Left renal cortex interstitium (tissue), 4 donors: ENCODE measurements at places on chromosomes 2 and 18.

DNA sequence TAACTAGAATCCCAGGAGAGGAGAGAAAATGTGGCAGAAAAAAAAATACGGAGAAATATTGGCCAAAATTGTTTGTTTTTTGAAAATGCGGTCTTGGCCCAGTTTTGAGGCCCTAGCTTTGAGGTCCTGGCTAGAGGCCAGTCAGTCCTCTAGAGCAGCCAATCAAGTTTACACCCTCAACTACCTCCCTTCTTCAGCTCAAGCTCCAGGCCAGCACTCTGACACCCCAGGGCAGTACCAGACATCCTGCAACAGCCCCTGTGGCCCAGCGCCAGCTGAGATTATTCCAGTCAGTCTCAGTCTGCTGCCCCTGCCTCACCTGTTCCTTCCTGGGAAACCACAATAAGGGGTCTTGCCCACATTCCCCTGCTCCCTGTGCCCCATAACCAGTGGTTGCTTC lies 107.7 kb downstream of the UGGT1 start:
- DNase-seq, result no peak

DNA sequence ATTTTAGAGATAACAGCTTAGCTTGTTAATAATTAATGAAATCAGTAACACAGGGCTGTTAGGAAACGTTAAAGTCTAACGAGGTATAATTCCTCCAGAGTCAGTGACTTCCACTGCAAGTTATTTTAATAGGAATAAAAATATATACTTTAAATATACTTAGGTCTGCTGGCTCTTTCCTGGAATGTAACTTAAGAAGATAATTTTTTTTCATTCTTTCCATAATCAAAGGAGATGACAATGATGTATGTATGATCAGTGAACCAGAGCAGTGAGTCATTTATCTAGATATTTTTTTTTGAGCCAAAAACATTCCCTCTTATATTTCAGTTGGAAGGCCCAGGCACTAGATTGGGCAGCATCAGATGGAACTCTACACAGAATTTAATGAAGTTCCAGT lies 104.2 kb upstream of the LYPD1 start:
- DNase-seq, result no peak

GRCh38 chr2:149160701-149161217 lies 122.3 kb downstream of the LYPD6B start:
- no peak for DNase-seq

DNA sequence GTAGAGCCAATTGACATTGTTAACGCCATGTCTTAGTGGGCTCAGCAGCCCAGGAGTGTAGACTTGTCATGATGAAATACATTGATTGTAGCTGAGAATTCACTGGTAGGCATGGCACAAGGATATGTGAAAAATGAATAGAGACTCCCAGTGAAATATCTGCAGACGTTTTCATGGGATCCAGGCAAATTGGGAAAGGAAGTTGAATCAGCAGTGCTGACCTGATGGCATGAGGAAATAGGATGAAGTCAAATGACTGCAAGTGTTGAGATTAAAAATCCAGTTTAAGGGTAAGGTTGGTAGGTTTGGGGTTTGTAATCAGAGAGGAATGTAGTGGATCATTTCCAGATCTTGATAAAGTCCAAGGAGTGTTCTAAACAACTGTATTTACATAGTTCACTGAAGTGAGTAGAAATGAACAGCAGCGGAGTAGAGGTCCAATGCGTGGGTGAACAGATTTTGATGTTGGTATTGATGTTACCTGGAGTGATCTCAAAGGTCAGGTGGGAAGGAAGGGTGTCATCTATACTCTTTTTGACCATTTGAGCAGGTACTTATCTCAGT lies 24.6 kb downstream of the INSIG2 start:
- no peak for DNase-seq

- no peak for DNase-seq
These were observed 245.6 kb downstream of the HDAC4 start for GRCh38 chr2:239154971-239155805.

GRCh38 chr2:65626831-65627230 lies 194.4 kb upstream of the SPRED2 start:
- no peak for DNase-seq

- DNase-seq, result no peak
These were observed 138.5 kb downstream of the MEIS1 start for GRCh38 chr2:66573416-66573815.

DNA sequence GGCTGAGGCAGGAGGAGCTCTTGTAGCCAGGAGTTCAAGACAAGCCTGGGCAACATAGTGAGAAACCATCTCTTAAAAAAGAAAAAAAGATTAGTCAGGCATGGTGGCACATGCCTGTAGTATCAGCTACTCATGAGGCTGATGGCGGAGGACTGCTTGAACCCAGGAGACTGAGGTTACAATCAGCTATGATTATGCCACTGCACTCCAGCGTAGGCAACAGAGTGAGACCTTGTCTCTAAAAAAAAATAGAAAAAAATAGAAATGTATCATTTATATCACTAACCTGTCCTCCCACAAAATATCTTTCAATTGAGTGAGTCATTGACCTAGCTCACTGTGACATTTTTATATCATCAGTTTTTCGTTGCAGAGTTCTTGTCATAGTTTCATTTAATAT lies 152.5 kb downstream of the DTNA start:
- DNase-seq, result no peak

GRCh38 chr18:13338318-13338717 lies 119.8 kb downstream of the LDLRAD4 start:
- DNase-seq, result no peak

DNA sequence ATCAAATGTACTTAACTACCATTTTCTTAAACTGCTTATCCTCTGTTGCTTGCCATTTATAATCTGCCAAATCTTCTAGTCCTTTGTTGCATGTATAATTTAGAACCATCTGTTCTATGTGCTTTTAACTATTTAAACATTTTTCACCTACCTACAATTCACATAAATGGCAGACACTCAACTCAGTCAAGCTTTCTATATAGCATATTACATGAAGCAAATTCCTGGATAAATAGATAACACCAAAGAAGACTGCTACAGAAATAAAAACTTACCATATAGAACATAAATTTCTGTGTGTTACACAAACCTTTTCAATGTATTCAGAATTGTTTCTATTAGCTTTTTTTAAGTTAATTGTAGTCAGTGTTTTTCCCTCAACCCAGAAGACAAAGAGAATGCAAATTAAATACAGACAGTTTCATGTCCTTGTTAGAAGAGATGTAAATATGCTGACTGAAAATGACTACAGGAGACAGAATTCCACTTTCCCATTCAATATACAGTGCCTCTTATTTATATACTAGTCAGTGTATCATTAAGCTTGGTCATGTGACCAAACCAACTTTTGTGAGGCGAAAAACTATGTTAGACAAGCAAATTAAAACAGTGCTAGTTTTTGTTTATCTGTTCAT lies 2.6 kb downstream of the BAZ2B start:
- no peak for DNase-seq

DNA sequence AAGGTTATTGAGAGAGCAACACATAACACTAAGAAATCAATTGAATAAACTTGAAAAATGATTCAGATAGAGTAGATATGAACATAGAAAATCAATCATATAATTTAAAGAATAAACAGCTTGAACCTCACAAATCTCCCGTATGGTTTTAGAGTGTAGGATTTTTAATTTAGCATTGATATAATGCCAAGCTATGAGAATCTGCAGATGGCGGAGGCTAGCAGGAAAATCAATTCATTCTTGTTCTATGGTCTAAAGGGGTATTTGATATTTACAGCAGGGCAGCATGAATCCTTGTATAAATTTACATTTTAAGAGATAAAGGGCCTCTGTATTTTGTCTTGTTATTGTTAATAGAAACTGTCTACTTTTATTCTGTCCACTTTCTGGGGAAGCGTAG lies 797.0 kb downstream of the GALR1 start:
- DNase-seq, result no peak

DNA sequence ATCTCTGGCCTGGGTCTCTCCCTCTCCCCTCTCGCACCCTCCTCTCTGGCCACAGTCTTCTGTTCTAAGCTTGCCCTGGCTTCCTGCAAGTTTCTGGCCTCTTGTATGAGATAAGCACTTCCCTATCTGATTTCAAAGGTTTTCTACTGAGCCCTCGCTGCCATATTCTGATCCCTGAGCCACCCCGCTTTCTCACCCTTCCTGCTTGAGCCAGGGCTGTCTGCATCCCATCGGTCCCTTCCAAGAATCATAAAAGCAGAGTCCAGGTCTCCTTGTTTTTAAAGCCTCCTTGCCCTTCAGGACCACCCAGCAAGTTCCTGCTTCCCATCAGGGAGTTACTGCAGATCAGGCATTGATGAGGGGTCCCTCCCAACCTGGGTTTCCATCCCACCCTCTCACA lies 110.2 kb downstream of the PRKCE start:
- no peak for DNase-seq

DNA sequence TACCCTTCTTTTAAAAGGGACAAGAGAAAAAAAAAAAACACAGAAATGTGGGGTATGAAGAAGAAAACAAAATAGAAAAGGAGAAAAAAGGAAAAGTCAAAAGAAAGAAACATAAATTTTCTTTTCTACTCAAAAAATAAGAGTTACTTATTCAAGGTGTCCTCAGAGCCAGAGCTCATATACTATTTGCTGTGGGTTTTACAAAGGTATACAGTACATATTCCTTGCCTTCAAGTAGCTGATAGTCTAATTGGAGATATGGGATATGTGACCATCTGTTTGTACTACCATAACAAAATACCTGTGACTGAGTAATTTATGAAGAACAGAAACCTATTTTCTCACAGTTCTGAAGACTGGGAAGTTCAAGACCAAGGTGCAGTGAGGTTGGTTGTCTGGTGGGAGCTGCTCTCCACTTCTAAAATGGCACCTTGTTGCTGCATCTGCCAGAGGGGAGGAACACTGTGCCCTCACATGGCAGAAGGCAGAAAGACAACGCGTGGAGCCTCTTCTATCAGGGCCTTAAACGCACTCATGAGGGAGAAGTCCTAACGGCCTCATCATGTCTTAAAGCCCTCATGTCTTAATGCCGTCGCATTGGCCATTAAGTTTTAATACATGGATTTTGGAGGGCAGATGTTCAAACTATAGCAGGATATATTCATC lies 33.9 kb downstream of the NBAS start:
- no peak for DNase-seq
